ENCODE measurements at places on chromosomes 16 and 17.
A peak's percentile ranks its signal among the peaks of the same experiment; 100 is the strongest.

DNA sequence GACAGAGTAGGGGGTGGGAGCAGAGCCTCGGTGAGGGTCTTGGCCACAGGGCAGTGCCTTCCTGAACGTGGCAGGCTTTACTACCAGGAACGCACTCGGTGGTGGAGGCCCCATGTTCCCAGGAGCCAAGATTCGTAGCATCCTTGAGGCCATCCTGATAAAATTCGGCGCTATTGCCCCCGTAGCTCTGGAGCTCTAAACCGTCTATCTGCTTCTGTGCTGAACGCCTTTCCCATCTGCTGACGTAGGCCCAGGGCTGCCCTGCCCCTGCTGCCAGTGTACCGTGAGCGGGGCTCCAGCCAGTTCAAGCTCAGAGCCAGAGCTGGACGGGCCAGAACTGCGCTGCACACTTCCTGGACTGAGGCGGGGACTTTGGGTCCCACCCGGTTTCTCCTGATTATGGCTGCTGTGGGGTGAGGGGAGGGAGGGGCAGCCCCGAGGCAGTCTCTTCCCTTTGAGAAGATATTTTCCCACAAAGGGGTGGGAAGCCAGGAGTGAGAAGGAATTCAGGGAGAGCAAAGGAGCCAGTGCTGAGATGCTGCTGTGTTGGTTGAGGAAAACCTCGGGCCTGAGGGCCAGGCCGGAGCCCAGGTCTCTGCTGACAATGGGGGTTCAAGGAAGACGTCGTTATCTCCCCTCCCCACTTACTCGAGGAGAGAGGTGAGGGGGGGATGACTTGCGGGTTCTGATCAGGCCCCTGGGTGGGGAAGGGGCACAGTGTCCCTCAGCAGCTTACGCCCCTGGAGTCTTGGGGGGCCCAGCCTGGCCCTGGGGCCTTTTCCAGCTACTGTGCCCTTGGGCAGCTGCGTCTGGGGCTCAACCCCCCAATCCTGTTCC, 29.4 kb downstream of the OR1D5 start:
- no peaks in the 10 kb centered on the region for H3K4me1 ChIP-seq
- H3K36me3 ChIP-seq = no peaks in the 10 kb centered on the region
- DNase-seq = no peak
- H3K27me3 ChIP-seq = no peaks in the 10 kb centered on the region
- no peak overlapping the region for H3K27ac ChIP-seq

GRCh38 chr17:6856051-6856450, 24.5 kb upstream of the TEKT1 start:
- H3K36me3 ChIP-seq = peaks cover 5% of the 10 kb centered on the region
- peaks cover 13% of the 10 kb centered on the region for H3K27me3 ChIP-seq
- H3K4me3 ChIP-seq = no peak overlapping the region
- H3K4me1 ChIP-seq = peaks cover 11% of the 10 kb centered on the region
- H3K27ac ChIP-seq = no peak overlapping the region

GRCh38 chr17:37182786-37183465, 192.9 kb upstream of the C17orf78 start:
- peaks cover 44% of the 10 kb centered on the region for H3K36me3 ChIP-seq
- H3K27me3 ChIP-seq = no peaks in the 10 kb centered on the region
- no peak for DNase-seq
- no peaks in the 10 kb centered on the region for H3K4me1 ChIP-seq
- H3K27ac ChIP-seq = no peak overlapping the region
- no peak overlapping the region for H3K4me3 ChIP-seq

GRCh38 chr17:65780111-65780510, 218.7 kb upstream of the AXIN2 start:
- H3K4me1 ChIP-seq = peaks cover under 1% of the 10 kb centered on the region
- H3K27me3 ChIP-seq = peaks cover 5% of the 10 kb centered on the region
- no peak overlapping the region for H3K27ac ChIP-seq
- no peaks in the 10 kb centered on the region for H3K36me3 ChIP-seq
- no peak overlapping the region for H3K4me3 ChIP-seq

DNA sequence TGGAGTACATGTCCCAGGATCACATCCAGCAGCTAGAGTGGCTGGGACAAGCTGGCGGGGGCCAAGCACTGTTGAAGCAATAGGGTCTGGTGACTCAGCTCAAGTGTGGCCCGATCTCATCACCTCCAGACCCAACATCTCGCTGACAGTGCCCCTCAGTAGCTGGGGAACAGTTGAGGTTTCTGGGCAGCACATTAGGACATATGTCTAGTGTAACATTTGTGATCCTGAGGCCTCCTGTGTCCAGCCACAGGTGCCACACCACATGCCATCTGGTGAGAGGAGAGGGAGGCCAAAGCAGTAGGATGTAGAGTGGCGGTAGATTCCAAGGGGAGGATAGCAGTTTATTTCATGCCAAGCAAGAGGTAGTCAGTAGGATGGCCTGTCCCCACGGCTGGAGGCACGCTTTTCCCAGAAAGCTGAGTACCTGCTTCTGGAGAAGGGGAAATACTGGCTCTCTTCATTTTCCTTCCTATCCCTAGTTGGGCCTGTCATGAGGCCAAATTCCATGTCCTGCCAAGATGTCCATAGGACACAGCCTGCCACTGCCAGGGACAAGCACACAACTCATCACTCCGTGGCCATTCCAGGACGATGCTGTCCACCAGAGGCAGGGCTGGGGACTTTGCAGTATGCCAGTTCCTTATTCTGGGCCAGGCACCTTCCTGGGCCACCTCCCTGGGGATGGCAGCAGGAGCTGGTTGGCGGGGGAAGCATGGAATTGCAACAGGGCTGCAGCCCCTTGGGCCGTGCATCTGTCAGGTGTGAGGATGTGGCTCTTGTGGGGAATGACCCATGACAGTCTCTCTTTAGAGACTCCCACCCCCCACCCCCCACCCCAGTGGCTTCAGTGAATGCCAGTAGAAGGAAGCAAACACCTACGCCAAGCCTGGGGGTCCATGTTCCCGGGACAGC, 24.0 kb downstream of the GGA3 start:
- no peak for DNase-seq
- H3K27ac ChIP-seq = no peak overlapping the region
- H3K27me3 ChIP-seq = no peaks in the 10 kb centered on the region
- peaks cover 24% of the 10 kb centered on the region for H3K4me1 ChIP-seq
- peaks cover 57% of the 10 kb centered on the region for H3K36me3 ChIP-seq

DNA sequence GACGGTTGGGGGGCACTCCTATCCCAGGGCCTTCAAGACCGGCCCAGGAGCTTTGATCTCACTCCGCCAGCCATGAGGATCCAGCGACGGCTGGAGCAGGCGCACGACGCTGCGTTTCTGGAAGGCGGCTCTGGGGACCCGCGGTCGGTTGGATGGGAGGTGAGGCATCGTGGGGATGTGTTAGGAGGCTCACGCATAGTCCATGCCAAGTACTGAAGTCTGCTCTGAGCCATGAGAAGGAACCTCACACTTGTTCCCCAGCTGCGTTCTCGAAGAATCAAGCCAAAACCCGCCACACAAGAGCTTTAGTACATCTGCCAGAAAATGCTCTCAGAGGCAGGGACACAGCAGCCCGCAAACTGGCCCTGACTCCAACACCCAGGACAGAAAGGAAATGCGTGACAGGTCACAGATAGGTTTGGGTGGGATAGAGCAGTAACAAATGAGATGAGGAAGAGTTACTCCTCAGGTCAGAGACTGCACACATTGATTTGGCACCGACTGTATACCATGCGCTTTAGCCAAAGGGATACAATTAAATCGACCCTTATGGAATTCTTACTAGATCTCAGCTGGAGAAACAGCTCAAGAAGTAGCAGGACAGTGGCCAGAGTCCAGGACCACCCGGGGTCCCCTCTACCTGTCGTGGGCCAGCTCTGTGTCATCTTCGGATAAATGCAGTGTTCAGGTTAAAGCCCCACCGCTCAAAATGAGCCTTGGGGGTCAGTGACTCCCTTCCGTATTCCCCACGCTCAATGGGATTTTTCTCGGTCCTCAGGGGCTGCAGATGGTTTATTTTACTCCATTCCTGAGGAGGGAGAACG, 6.7 kb upstream of the GSG1L start:
- H3K36me3 ChIP-seq = no peaks in the 10 kb centered on the region
- H3K4me1 ChIP-seq = no peaks in the 10 kb centered on the region
- no peak for DNase-seq
- H3K4me3 ChIP-seq = no peak overlapping the region

GRCh38 chr16:3735541-3735940, 18.2 kb upstream of the TRAP1 start:
- H3K27me3 ChIP-seq = no peaks in the 10 kb centered on the region
- no peak overlapping the region for H3K4me3 ChIP-seq
- DNase-seq = no peak
- peaks cover 49% of the 10 kb centered on the region for H3K36me3 ChIP-seq
- no peaks in the 10 kb centered on the region for H3K4me1 ChIP-seq
- H3K27ac ChIP-seq = no peak overlapping the region

GRCh38 chr17:45262516-45263476, 902 bp upstream of the SPATA32 start:
- no peaks in the 10 kb centered on the region for H3K27me3 ChIP-seq
- H3K4me1 ChIP-seq = peaks cover 39% of the 10 kb centered on the region
- peak overlapping the region; percentile 73 for H3K4me3 ChIP-seq
- no peak for DNase-seq
- peaks cover 30% of the 10 kb centered on the region for H3K36me3 ChIP-seq

- no peaks in the 10 kb centered on the region for H3K36me3 ChIP-seq
- peaks cover 10% of the 10 kb centered on the region for H3K27me3 ChIP-seq
- H3K27ac ChIP-seq = no peak overlapping the region
- no peak overlapping the region for H3K4me3 ChIP-seq
- H3K4me1 ChIP-seq = no peaks in the 10 kb centered on the region
- no peak for DNase-seq
Observed at GRCh38 chr17:33261820-33262219, 31.3 kb downstream of the ASIC2 start.

DNA sequence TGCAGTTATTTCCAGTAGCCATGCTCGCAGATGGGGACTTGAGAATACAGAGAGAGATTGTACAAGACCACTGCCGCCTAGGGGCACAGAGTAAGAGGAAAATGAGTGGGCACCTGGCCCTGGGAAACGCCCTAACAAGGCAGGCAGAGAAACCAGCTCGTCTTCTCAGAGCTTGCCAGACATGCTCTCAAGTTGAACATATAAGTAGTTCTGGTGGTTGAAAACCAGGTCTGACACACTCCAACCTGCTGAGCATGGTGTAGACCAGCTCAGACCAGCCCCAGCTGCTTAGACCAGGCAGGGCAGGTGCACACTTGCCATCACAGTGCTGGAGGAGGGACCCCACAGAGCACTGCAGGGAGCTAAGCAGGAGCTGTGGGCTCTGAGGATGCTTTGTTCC, 250.5 kb downstream of the CPPED1 start:
- H3K36me3 ChIP-seq = peaks cover 2% of the 10 kb centered on the region
- no peak overlapping the region for H3K27ac ChIP-seq
- no peak for DNase-seq
- no peaks in the 10 kb centered on the region for H3K27me3 ChIP-seq

GRCh38 chr17:45784741-45785479, 790 bp downstream of the CRHR1 start:
- no peak overlapping the region for H3K27ac ChIP-seq
- peak; percentile 51 for DNase-seq
- H3K27me3 ChIP-seq = peaks cover 75% of the 10 kb centered on the region
- peak overlapping the region; percentile 63 for H3K4me3 ChIP-seq
- H3K36me3 ChIP-seq = no peaks in the 10 kb centered on the region

DNA sequence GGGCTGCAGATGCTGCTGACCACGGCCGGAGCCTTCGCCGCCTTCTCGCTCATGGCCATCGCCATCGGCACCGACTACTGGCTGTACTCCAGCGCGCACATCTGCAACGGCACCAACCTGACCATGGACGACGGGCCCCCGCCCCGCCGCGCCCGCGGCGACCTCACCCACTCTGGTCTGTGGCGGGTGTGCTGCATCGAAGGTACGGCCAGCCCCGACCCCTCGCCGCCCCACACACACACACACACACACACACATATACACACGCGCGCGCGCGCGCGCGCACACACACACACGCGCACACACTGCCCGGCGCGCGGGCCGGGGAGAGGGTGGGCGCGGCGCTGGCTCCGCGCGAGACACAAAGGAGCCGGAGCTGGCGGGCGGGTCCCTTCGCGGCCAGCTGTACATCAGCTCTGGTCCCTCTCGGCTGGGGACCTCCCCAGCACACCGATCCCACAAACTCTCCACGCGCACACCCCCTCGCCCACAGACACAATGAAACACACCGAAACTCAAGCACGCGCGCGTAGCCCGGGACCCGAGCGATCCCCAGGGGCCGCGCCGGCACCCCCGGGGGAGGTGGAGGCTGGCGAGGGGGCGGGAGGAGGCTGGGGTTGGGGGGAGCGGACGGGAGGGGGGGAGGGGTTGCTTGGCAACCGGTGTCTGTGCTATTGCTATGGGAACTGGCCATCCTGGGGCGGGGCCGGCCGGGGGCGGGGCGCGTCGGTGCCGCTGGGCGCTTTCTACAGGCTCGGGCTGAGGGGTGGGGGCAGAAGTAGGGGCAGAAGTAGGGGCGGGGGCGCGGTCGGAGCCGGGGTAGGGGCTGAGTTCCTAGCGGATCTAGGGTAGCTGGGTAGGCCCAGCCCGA, 658 bp downstream of the CACNG4 start:
- DNase-seq = peak; percentile 26
- H3K27ac ChIP-seq = no peak overlapping the region
- no peaks in the 10 kb centered on the region for H3K36me3 ChIP-seq
- H3K27me3 ChIP-seq = peaks cover 68% of the 10 kb centered on the region
- H3K4me1 ChIP-seq = peaks cover 5% of the 10 kb centered on the region
- H3K4me3 ChIP-seq = peak overlapping the region; percentile 57

GRCh38 chr16:24610416-24610755, 71.0 kb downstream of the RBBP6 start:
- peaks cover 14% of the 10 kb centered on the region for H3K4me1 ChIP-seq
- H3K36me3 ChIP-seq = no peaks in the 10 kb centered on the region
- no peak overlapping the region for H3K27ac ChIP-seq
- DNase-seq = peak; percentile 6

DNA sequence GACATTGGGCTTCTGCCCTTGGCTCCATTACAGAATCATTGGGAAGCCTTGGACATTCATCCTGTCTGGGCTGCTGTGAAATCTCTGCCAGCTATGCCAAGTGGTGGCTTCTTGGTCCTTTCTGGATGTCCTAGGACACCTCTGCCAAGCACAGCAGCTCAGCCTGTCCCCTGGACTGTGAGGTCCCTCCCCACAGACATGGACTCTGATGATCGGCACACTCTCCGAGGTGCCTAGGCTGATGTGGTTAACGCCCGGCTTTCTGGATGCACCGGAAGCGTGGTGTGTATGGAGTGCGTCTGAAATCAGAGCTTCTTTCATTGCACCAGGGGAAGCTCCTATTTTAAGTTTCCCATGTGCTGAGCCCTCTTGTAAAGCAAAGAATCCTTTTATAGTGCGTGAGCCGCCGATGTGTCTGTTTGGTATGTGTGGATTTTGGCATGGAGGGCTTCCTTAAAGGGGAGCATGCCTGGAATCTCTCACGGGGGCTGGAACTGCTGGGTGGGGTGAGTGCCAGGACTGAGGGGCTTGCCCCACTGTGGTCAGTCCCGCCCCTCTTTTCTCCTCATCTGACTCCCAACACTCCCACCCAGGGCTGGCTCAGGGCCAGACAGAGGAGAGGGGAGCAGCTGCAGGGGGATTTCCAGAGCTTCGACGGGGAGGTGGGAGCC, 7.0 kb upstream of the ARHGAP23 start:
- H3K4me1 ChIP-seq = peaks cover 3% of the 10 kb centered on the region
- no peaks in the 10 kb centered on the region for H3K36me3 ChIP-seq
- peaks cover 69% of the 10 kb centered on the region for H3K27me3 ChIP-seq
- H3K4me3 ChIP-seq = no peak overlapping the region
- H3K27ac ChIP-seq = no peak overlapping the region
- no peak for DNase-seq

All from activated naive CD8-positive, alpha-beta T cell treated with anti-CD3 and anti-CD28 coated beads, Interleukin-2, amount 50 U/mL, for 24 hours (primary cell).